ENCODE measurements at places on chromosomes 1 and 21.

DNA sequence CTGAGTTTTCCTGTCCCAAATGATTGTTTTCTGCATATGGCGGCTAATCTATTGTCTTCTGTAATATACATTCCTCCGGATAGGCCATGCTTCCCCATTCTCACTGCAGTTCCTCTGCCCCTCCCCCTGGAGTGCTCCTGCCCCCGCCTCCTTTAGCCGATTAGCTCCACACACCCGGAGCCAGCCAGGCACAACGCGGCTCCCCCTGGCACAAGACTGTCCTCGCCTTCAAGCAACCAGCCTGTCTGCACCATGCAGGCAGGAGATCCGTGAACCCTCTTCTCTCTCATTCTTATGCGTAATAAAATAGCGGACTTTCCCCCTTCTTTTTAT lies 18.0 kb downstream of the SERTAD4 start:
- peak; percentile 20 for DNase-seq

DNA sequence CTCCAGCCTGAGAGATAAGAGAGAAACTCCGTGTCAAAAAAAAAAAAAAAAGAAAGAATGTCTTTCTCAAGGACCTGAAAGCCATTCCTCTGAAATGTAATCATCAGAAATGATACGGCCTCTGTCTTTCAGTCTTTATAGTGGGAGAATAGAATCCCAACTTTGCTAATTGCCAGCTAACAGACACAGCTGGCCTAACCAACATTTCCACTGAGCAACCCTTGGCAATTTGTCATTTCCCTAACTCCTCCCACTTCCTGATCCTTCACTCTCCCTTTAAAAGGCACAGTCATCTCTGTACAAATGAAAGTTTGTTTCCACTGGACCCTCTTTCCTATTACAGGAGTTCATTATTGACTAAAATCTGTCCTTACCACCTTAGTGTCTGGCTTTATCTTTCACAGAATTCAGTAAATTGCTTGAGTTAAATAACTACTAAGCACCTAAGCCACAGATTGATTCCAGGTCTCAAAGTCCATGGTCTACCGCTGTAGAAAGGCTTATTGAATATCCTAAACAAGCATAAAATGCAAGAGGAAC lies 4.3 kb upstream of the CBR1 start:
- DNase-seq: peak; percentile 84

- no peak for DNase-seq
Observed at GRCh38 chr1:62325681-62326080, 6.4 kb upstream of the KANK4 start.

GRCh38 chr1:29868944-29869343 lies 632.6 kb downstream of the PTPRU start:
- DNase-seq: no peak

- DNase-seq: peak; percentile 43
Observed at GRCh38 chr1:155064111-155064831, 731 bp downstream of the EFNA4 start.

- DNase-seq: peak; percentile 94
Observed at GRCh38 chr1:53046930-53047329, 15.1 kb upstream of the PODN start.

DNA sequence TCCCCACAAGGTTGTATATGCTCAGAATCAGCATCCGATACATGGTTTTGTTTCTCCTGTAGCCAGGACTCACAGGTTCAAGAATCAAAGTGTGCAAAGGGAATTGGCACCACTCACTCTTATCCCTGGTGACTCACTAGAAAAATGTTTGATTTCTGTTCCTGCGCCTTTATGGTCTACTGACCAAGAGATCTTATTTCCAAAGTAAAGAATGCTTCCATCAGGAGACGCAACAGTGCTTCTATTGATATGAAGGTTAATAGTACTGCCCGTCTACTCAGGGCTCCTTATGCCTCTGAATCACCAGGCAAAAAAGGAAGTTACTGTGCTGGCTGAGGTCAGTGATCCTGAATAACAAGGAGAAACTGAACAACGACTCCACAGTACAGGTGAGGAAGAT lies 1392.0 kb upstream of the PRMT6 start:
- no peak for DNase-seq

GRCh38 chr1:146032631-146033219 lies 11.2 kb upstream of the HJV start:
- peak; percentile 56 for DNase-seq

GRCh38 chr1:147575376-147575775 lies 34.1 kb downstream of the BCL9 start:
- DNase-seq: no peak

- DNase-seq: peak; percentile 93
Observed at GRCh38 chr1:144551543-144552424, 40.9 kb upstream of the PPIAL4F start.

DNA sequence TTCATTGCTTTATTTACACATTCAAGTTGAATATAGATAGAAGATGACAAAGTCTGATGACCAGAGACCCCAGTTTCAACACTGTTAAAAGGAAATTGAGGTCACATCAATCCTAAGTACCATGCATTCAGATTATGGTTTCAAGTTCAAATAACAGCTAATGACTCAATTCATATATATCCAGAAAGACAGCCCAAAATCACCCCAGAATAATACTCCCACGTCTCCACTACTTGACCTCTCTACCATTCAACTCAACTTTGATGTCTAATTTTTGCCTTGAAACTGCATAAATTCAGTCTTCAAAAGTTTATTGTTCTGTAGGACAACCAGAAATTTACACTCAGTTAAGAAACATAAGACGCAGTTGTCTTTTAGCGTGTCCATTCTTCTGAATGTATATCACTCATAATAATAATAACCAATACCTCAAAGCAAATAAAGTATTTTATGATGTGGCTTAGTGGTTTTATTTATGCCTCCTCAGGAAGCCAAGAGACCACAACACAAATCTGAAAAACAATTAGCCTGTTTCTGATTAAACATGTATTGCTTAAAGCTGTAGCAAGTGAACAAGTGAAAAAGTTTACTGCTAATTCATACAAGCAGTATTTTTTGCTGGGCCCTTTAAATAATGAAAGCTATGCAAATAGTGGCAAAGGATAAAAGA lies 569.0 kb downstream of the LTN1 start:
- DNase-seq: no peak

DNA sequence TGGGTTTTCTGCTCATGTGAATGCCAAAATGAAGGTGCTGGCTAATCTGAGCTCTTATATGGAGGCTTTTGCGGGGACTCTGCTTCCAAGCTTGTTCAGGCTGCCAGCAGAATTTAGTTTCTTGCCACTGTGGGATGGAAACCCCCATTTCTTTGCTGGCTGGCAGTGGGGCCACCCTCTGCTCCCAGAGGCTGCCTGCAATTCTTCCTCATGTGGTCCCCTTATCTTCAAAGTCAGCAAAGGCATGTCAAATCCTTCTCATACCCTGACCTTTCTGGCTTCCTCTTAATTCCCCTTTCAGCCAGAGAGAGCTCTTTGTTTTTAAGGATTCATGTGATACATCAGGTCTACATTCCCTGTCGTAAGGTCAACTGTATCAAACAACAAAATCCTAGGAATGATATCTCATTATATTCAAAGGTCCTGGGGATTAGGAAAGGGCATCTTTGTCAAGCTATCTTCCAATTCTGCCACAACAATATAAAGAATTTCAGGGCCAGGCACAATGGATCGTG lies 5.2 kb upstream of the GPR161 start:
- DNase-seq: no peak

- DNase-seq: peak; percentile 6
Observed at GRCh38 chr1:147600119-147601111, 59.1 kb downstream of the BCL9 start.

DNA sequence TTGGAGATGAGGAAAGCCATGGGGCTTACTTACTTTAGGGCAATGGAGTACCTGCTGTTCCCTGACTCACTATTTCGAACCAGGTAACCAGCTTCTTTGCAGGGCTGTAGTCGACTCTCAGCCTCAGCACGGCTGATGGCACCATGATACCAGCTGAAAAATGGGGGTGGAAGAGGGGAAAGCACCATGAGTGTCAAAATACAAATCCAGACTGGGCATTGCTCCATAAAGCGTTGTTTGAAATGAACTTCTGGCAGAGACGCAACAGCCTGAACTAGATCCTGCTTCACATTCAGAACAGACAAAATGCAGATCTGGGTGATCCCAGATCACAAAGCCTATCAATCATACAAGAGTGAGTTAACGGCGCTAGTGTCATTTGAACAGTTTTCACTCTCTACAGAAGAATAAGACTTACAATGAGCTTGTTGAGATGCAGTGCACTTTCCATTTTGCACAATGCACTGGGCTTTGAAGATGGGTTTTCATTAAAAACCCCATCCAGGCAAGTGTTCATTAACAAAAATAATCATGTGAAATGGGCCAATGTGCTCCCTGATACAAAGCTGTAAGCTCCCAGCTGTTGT lies 16.0 kb upstream of the TDRD10 start:
- DNase-seq: no peak

DNA sequence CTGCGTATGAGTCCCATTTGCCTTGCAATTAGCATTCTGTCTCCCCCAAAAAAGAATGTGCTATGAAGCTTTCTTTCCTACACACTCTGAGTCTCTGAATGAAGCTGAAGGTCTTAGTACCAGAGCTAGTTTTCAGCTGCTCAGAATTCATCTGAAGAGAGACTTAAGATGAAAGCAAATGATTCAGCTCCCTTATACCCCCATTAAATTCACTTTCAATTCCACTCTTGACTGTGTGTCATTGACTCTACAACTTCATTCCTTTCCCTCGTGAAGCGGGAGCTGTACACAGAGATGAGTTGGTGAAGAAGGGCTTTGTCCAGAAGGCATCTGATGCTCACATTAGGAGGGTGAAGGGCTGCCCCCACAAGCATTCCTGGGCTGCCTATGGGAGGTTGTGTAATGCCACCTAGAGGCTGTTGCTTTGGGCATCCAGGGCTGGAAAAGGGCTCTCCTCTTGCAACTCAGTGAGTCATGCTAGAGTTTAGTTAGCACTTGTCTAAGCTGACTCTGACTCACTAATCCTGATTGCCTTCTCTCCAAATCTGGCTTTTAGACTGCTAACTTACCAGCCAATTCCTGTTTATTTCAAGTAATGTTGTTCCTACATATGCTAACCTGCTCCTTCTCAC lies 1.8 kb downstream of the SPRR1B start:
- DNase-seq: peak; percentile 0

- no peak for DNase-seq
Observed at GRCh38 chr1:116460783-116461376, 87.8 kb downstream of the ATP1A1 start.

DNA sequence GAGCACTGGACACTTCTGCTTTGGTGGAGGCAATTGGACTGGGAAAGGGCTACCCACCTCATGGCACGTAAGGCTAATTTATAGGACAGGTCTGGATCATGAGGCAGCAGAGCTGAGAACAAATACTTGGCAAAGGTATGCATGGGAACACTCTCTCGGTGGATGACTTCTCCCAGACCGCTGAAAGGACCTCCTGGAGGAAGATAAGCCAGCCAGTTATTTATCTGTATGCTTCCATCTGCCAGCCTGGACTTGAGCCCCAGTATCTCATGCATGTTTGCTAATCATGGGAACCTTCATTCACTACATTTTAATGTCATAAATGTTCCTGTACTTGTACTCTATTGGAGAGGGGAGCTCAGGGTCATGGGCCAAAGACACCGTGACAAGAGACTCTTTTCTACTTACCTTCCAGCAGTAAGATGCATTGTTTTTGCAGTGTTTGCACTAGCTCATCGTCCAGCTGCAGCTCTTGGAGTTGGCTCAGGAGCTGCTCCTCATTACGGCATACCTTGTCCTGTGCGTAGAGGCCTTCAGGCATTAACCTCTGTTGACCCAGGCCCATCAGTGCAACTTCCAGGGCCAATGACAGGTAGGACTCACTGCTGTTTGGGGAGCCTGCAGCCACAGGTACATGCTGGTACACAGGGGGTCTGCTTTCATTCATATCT lies 23.7 kb downstream of the UROD start:
- no peak for DNase-seq

GRCh38 chr1:108082738-108083562 lies 117.2 kb downstream of the SLC25A24 start:
- DNase-seq: peak; percentile 82

DNA sequence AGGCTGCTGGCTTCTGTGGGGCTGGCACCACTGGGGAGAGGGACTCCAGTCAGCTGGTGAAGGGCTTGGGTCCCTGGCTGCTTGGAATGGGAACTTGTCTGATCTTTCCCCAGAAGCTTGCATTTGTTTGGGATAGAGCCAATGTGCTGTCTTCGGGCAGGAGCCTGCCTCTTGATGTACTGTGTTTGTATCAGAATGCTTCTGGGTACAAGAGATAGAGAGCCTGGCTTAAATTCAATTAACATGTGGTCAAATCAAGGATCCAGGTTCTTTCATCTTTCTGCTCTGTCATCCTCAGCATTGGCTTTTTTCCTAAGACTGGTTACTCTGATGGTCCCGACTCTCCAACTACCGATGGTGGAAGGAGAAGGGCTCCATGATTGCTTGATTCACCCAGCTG lies 16.0 kb upstream of the PROK1 start:
- no peak for DNase-seq

- no peak for DNase-seq
Observed at GRCh38 chr1:206538901-206539640, 31.7 kb downstream of the RASSF5 start.

DNA sequence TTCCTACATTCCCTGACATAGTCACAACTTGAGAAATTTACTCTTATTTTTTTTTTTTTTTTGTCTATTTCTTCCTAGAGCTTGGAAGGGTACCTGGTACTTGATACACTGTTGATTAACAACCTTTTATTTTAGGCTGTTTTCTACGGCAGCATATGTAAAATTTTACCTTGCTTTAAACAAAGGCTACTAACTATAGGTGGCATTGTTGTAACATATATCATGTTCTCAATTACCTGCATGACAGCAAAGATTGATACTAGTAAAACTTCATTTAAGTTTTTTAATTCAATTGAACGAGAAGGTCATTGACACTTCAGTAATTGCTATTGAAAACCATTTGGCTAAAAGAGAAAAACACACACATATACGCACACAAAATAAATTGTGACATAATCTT lies 238.3 kb upstream of the ESRRG start:
- DNase-seq: no peak

GRCh38 chr21:42440187-42440792 lies 36.6 kb downstream of the UBASH3A start:
- no peak for DNase-seq

DNA sequence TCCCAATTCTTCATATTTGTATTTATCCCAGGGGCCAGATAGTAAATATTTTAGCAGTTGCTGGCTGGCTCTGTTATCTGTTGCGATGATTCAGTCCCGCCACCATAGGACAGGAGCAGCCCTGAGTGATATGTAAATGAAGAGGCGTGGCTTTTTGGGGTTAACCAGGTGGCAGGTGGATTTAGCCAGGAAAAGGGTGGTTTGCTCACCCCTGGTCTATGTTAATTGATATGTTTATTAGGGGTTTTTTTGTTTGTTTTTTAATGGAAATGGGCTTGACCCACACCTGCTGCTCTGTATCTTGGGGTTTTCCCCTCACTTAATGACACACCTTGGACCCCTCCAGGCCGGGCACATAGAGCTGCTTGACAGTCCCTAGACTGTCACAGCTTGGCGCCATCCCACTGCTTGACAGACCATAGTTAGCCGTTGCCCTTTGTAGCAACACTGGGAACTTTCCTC lies 62.8 kb downstream of the PIK3CD start:
- no peak for DNase-seq

- no peak for DNase-seq
Observed at GRCh38 chr1:67465375-67465774, 35.2 kb upstream of the SERBP1 start.

GRCh38 chr1:208002672-208003071 lies 91.7 kb upstream of the CD34 start:
- DNase-seq: no peak

GRCh38 chr1:75673399-75673798 lies 51.1 kb upstream of the ACADM start:
- no peak for DNase-seq

- peak; percentile 82 for DNase-seq
Observed at GRCh38 chr1:204074274-204075138, 1.6 kb downstream of the SOX13 start.

- DNase-seq: no peak
Observed at GRCh38 chr21:39088831-39089380, 94.3 kb downstream of the PSMG1 start.

All from lung microvascular endothelial cell (primary cell).